ENCODE measurements at places on chromosomes 4 and X.

DNA sequence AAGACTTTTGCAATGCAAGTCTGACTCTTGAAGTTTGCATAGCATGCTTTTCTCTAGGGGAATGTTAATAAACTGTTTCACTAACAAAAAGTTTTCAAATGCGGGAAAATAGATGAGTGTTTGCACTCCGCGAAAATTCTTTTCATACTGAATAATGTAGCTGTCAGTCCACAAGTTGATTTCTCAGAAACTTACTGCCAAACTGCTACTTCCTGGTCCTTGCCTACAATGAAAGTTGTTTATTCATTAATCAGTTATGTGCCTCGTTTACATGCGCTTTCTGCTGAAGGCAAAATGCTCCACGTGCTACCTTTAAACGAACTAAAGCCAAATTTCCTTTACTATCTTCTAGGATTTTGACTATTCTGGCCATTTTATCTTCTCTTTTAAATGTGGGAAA is 166.2 kb downstream of the MAGEB17 start:
- DNase-seq, result no peak

DNA sequence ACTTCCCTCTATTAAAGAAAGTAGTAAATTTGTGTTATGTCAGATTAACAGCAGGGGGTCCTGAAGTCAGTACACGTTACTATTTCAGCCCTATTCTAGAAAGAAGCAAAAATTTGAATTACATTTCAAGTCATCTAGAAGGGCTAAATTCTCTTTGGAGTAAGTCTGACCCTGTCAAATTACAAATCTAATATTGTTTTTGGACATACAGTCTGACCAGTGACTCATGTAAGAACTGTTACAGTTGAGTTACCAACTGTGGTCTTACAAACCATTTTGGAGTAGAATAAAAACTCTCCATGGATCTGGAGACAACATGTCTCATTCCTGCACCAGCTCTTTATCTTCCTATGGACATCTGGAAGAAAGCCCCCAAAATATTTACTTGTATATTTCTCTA is 36.0 kb upstream of the GYPA start:
- no peak for DNase-seq

- no peak for DNase-seq
These were observed 822.9 kb downstream of the RAPGEF2 start for GRCh38 chr4:159925770-159926169.

- no peak for DNase-seq
These were observed 219.4 kb downstream of the NKX6-1 start for GRCh38 chr4:84279678-84280077.

DNA sequence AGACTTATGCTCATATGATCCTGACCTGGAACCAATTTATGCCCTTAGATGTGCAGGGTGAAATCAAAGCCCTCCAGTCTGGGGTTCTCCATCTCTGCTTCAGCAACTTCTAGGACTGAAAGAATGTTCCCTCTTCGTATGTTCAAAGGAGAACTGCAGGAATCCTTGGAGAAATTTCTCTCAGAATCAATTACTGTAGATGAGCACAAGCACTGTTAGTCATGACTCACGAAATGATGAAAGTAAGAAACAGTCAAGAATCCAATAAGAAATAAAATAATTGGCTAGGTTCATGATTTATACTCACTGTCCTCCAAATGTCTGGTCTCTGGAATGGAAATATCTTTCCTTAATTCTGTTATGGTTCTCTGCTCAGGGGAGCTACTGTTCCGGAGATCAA is 348.2 kb downstream of the PDGFC start:
- DNase-seq, result no peak

- DNase-seq, result no peak
These were observed 48.1 kb downstream of the FNIP2 start for GRCh38 chr4:158816955-158817354.

GRCh38 chr4:174764105-174764729 is 64.8 kb downstream of the GLRA3 start:
- no peak for DNase-seq

- DNase-seq, result no peak
These were observed 342.3 kb downstream of the ZNF674 start for GRCh38 chrX:46202733-46203514.

DNA sequence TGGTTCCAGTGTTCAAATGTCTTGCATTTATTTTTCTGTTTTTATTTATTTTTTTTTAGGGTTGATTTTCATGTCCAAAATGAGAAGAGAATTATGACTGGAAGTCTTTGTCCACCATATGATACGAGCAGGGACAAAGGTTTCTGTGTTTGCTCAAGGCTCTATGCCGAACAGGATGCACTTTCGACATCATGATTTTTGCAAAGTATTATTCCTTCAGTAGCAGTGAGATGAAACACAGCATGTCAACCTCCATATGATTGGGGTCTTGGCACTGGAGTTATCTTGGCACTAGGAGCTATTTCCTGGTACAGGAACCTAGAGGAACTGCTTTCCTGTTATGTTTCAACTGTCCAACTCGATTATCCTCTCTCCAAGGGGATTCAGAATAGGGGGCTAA is 72.6 kb downstream of the UCHL1 start:
- DNase-seq, result no peak

DNA sequence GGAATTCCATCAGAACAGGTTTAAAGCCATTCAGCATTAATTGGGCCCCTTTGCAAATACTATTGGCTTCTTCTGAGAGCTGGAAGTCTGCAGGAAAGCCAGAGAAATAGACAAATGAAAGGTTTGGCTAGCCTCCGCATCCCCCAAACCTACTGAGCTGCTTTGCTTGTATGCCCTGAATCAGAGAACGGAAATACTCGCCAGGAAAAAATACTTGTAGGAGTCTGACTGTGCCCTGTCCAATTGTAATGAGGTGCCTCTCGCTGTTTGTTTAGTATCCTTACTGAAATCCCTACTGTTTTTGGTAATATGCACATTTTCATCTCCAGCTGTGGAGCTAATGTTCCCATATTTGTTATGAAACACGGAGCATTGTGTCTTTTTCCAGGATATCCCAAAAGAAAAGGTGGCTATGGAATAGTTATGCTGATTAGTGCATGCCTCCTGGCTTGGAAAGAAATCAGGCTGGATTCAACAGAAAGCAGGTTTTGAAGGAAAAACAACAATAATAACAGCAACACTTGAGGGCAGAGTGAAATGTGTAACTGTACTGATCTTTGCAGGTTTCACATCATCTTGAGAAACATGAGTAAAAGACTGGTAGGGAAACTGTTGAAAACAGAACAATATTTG is 50.7 kb upstream of the NLGN4X start:
- DNase-seq, result no peak

DNA sequence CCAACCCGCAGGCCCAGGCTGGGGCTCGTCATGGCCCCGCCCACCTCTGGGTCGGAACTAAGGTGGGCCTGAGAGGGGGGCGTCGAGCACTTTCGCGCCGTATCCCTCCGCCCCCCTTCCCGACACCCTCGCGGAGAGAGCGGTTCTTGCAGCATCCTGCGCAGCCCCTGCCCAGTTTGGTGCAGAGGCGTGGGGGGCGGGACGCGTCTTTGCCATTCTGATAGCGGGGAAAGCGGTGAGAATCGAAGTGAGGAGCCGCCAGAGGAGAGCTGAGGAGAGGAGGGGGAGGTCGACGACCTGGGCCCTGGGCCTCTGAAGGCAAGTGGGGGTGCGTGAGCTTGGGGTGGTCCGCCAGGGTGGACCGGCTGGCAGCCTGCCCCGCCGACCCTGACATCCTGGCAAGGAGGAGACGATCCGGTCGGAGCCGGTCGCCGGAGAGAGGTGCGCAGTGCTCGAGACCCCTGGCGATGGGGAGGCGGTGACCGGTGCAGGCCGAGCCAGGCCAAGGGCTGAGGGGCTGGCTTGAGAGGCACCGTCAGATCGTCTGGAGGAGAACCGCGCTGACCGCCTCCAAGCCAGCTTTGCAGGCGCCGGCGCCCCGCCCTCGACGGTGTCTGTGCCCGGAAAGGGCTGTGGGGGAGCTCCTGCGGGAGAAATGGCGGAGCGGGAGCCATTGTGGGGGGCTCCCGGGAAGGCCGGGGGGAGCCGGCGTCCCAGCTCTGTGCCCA is 25.5 kb downstream of the GPRASP3 start:
- DNase-seq, result peak; percentile 13

- DNase-seq, result no peak
These were observed 7.3 kb upstream of the SRP72 start for GRCh38 chr4:56460085-56460484.

- no peak for DNase-seq
These were observed 12.1 kb downstream of the APLN start for GRCh38 chrX:129642641-129643040.

DNA sequence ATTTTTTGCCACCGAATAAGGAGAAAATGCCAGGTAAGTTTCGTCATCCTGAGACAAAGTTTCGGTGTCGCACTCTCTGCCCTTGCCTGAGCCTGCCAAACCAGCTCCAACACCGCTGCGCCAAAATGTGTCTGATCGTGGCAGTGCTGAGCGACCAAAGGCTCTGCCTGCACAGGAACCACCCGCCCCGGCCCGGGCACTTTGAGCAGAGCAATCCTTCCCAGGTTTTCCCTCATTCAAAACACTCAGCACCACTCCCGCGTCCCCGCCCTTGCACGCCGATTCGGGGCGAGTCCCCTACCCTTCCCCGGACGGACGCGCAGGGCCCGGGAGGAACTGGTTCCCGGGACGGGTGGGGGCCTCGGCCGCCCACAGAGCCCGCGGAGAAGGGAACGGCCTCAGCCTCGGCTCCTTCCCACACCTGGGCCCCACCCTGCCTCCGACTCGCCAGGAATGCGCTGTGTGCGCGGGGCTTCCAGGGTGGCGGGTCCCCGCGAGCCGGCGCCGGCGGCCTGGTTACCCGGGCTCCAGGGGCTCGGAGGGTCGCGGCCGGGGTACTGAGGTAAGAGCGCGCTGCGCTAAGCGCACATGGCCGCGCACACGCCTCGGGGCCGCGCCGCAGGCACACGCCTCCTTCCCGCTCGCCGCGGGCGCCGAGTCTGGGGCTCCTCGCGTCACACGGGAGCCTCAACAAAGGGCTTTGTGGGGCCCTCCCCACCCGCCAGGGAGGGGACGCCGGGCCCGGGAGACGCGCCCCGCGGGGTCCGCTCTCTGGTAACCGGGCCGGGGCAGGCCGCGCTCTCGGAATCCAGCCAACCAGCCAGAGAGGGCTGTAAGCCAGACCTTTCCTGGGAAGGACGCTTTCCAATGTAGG is at the start of gene C4orf36:
Gene C4orf36, minus strand, starts transcription at position 661 of the 874 bp plus-strand sequence. CDS start 902 bp downstream, outside the sequence.
- peak; percentile 50 for DNase-seq

DNA sequence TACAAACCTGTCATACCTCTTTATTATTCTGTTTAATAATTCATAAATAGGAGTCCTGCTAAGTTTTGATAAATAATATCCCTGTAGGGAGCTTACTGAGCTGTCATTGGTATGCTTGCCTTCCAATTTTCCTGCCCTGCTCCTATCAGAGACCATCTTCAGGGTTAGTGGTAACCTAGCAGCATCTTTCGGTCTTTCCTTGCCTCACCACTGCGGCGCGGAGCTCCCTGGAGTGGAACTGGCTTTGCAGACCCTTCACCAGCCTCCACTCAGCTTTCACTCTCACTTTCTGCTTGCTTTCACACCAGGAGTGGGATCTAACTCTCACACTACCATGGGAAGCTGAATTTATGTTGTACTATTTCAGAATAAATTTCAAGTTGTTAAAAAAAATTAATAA is 481.7 kb upstream of the ATOH1 start:
- no peak for DNase-seq

DNA sequence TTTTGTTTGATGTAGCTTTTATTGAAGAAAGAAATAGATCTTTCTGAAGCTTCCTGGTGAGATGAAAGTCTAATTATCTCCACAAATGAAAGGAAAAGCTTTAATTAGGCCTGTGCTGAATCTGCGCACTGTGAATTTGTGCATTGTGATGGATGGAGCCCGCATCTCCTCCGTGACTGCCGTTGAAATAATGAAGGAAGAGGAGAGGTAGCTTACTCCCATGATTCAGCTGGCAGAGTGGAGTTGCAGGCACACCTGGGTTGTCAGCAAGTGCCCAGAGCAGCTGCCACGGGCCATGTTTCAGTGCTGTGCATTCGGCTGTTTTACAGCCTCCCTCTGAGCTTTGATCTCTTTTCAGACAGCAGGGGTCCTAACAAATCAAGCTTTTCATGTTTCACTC is 735.3 kb upstream of the TENM3 start:
- no peak for DNase-seq

DNA sequence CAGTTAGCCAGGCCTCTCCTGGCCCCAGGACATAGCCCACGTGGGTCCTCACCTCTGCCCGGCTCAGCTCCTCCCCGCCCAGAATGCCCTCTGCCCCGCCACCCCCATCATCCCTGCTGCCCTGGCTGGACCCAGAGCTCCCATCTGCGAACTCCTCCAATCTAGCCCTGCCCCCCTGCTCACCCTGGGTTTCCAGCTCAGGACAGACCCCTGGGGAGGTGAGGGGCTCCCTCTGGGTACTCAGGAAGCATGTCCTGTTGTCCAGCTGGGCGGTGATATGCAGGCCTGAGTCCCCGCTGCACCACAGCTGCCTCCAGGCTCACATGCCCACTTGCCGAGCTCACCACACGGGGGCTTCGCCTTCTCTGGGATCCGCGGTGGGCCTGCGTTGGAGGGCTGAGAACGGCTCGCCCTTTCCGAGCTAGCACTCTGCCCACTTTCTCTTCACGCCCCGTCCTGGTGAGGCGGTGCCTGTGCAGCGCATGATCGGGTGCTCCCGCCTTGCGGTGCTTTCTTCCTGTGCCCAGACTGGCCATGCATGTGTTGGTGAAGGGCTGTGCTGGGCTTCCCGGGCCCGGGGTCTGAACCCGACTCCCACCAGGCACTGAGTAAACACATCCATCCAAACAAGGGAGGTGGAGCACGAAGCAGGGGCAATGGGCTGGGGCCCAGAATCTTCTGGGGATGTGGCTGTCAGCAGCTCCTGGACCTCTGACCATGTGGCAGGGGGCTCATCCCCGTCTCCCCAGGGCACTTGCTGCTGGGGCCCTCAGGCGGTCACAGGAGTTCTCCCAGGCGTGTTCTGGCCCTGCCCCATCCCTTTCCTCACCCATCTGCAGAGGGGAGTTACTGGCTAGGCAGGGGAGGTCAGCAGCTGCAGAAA is 74.3 kb downstream of the RGS12 start:
- DNase-seq, result no peak

- no peak for DNase-seq
These were observed 179.1 kb downstream of the SOWAHB start for GRCh38 chr4:76718831-76719230.

GRCh38 chr4:1116838-1117237 is 3.5 kb upstream of the RNF212 start:
- DNase-seq, result no peak

DNA sequence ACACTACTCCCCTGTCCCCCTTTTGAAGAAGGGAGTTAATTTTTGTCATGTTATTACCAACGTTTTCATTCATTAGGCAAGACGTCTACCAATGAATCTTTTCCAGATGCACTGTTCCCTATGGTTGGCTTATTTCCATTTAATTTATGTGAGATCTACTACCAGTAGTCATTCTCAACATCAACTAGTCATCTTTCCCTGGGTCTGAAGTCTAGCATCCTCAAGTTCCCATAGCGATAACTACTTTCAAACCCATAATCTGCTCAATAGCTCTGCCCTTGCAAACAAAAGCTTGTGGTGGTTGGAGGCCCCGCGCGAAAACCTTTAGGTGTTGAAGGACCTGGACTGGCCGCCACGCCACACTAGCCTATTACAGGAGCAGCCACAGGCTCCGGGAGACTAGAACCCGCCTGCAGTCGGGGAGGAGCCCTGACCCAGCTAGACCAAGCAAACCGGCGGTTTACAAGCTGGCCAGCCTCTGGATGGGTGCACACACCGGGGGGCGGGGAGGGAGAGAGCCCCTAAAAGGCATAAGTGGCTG is 746 bp downstream of the PPAT start:
- peak; percentile 58 for DNase-seq

GRCh38 chrX:44784241-44784640 is 59.6 kb upstream of the DUSP21 start:
- no peak for DNase-seq

- DNase-seq, result no peak
These were observed 293.8 kb upstream of the CTSO start for GRCh38 chr4:156247470-156247869.

- no peak for DNase-seq
These were observed 11.0 kb downstream of the ODAPH start for GRCh38 chr4:75566911-75567310.

Data from activated CD4-positive, alpha-beta T cell treated with anti-CD3 and anti-CD28 coated beads, Interleukin-2, amount 50 U/mL, for 48 hours (primary cell).